A673 (cell line): ENCODE measurements at places on chromosomes 2 and 18.
A peak's percentile ranks its signal among the peaks of the same experiment; 100 is the strongest.

- peak; percentile 55 for DNase-seq
These were observed 5.7 kb upstream of the WIPF1 start for GRCh38 chr2:174603280-174603679.

DNA sequence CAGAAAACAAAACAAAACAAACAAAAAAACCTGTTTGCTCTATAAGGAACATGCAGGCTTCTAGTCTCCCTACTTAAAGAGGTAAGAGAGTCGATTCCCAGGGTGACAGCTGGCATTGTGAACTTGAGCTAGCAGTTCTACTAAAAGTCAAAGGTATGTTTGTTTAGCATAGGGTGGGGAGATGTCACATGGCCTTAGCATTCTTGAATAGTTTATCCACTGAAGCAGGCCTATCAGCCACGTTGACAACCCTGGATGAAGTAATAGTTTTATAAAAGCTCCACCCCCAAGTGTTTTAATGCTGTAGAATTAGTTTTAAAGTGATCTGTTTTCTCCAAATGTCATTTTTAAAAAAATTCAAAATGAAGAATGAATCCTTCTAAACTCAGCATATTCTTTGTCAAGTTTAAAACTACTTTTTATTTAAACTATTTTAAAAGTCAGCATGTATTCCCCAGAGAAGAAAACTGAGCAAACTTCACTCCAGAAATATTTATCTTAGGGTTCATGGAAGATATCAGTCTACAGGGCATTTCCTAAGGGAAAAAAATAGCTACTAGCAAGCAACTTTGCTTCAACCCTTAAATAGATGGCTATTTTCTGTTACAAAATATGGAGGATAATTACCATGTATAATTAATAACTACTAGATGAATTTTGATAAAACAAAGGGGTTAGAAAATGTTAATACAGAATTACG lies 1.7 kb downstream of the MYOM1 start:
- peak; percentile 4 for DNase-seq

DNA sequence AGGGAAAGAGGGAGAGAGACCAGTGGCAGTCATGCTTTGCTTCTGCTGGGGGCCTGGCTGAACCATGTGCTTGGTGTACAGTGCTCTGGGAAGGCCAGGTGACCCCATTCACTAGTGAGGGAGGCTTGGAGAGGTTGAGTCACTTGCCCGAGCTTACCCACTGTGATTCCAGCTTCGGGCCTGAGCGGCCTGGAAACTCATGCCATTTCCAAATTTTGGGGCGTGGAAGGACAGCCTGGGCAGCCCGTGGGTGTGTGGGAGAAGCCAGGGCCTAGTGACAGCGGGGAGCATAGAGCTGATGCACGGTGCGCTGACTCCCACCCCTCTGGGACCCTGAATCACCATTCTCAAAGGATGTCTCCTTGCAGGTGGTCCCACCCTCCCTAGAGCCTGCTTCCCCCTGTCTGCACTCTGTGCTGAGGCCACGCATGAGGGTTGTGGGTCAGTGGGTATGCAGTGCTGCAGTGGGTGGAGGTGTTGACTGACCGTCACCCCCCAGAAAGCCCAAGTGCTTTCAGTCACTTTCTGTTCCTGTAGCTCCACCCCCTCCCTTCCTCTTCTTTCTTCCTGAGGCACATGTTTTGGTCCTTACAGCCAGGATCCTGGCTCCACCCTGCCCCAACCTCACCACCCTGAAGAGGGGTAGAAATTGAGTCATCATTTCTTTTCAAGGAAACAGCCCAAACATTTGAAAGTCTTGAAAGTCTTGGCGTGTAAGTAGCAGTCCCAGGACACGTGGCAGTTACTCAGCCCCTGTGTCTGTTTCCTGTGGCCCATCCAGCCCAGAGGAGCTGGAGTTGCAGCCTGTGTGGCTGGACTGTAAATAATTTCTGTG lies 69.3 kb upstream of the MCFD2 start:
- peak; percentile 27 for DNase-seq

DNA sequence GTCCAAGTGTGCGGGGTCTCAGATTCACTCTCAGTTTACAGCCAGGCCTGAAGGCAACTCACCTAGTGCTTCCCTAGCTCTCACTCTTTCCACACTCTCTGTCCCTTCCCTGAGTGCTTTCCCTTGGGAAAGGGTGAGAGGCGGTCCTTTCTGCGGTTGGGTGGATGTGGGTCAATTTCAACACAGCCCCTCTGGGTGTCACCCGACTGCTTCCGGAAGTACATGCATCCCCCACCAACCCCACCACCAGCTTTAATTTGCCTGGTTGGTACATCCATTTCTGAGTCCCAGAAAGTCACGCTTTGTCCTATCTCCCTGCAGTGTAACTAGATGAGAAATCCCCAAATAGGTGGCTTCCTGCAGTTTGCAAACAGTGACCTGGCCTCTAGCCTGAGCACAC lies 307.3 kb upstream of the MEIS1 start:
- no peak for DNase-seq

- DNase-seq: no peak
These were observed 7.5 kb downstream of the PRLH start for GRCh38 chr2:237573721-237574415.
